ENCODE measurements at places on chromosomes 6 and 20. TPM values are rescaled to one million over a fixed set of nuclear protein-coding genes. Genes with fewer than 3 reads are reported as not detected.

DNA sequence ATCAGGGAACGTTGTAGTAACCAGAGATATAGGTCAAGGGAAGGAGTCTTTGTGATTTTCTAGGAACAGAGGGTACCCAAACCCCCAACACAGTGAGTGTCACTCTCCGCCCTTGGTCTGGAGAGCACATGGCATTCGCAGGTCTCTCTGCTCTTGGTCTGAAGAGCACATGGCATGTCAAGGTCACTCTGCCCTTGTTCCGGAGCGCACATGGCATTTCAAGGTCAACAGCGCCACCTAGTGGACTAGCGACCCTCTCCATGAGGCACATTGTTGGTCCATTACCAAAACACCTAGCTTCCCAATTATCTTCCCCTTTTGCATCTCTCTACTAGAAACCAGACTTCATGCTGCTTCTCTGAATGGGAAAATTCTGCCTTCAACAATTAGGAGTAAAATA, 260.0 kb downstream of the C6orf118 start:
- DNase-seq, result no peak

DNA sequence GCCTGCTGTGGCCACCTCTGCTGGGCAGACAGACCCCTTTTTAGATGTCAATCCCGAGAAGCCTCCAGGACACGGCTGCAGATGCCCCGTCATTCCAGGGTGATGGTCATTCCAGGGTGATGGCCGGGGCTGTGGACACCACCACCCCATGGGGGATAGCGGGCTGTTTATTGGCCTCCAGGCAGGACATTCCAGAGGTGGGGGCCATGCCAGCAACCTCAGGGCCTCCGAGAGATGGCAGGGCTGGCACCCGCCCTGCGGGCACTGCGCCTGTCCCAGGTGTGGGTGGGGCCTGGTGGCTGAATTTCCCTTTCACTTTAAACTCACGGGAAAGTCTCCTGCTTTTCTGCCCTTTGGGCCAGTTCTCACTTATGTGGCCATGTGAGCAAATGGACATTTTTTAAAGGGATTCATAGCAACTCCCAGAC, 14.5 kb downstream of the COL9A3 start:
- DNase-seq, result no peak

DNA sequence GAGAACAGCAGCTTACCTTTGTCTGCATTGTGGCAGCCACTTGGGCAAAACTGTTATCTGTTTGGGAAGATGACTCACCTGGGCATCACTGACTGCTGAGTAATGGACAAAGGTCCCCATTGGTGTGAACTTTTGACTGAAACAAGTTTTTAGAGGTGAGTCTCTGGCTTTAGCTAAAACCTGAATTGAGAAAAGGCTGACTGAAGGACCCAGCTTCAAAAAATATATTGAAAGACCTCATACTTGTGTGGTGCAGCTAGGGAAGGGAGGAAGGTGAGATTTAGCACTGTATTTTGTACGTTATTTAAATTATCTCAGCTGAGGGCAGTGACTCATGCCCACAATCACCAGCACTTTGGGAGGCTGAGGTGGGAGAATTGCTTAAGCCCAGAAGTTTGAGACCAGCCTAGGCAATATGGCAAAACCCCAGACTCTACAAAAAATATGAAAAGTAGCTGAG, 4.5 kb upstream of the CITED2 start:
- DNase-seq, result no peak

DNA sequence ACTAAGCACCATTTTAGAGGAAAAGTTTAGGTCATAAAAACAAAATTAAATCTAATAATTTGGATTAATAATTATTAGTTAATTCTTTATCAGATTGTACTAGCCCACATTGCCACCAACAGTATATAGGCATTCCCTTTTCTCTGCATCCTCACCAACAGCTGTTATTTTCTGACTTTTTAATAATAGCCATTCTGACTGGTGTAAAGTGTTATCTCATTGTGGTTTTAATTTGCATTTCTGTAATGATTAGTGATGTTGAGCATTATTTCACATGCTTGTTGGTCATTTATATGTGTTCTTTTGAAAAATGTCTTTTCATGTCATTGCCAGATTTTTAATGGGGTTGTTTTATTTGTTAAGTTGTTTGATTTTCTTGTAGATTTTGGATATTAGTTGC, 319.1 kb upstream of the SYNCRIP start:
- no peak for DNase-seq

DNA sequence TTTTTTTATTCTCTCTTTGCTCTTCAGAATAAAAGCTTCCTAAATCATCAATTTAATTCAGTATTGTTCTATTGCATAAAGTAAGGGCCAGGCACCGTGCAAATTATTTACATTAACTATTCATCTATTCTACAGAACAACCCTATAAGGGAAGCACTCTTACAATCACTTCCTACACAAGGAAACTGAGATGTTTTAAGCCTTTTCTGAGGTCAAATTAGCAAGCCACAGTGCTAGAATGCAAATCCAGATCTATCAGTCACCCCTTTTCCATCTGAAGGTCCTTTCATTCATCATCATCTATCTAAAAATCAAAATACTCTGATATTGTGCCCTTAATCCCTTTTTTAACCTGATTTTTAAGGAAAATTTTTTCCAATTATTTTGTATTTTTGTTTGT, 31.2 kb downstream of the FRK start:
- DNase-seq, result no peak

DNA sequence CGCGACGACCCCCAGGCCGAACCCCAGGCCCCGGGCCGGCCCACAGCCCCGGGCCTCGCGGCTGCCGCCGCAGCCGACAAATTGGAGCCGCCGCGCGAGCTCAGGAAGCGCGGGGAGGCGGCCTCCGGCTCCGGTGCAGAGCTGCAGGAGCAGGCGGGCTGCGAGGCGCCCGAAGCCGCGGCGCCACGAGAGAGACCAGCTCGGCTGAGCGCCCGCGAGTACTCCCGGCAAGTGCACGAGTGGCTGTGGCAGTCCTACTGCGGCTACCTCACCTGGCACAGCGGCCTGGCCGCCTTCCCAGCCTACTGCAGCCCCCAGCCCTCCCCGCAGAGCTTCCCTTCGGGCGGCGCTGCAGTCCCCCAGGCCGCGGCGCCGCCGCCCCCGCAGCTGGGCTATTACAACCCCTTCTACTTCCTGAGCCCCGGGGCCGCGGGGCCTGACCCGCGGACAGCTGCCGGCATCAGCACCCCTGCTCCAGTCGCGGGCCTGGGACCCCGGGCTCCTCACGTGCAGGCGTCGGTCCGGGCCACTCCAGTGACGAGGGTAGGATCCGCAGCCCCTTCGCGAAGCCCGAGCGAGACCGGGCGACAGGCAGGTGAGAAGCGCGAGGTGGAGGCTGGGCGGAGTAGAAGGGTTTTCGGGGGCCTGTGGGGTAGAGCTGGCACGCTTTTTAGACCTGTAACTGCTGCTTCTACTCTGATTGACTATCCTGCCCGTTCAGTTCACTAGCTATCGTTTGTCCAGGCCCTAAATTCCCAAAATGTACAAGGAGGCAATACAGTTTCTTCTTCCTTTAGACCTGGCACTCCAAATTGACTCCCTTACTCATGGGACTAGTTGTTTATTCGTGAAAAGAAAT, 654 bp downstream of the FAM8A1 start:
- no peak for DNase-seq

GRCh38 chr6:159908979-159909378, 18.2 kb downstream of the MAS1 start:
- no peak for DNase-seq

GRCh38 chr6:57283911-57284455, 33.4 kb upstream of the PRIM2 start:
- no peak for DNase-seq

DNA sequence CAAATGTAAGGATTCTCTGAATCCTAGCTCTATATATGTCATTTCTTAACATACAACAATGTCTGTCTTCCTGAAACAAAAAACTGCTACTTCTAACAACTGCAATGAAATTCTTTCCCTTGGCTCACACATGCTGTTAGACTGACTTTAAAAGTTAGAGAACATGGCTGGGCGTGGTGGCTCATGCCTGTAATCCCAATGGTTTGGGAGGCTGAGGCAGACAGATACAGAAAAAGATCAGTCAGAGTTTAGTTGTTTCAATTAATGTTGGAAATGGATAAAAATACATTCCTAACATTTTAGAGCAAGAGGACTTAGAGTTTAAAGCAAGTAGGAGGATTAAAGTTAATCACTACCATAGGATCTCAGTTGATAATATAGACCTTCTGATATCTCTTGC, 28.7 kb upstream of the KIAA1586 start:
- DNase-seq, result no peak

DNA sequence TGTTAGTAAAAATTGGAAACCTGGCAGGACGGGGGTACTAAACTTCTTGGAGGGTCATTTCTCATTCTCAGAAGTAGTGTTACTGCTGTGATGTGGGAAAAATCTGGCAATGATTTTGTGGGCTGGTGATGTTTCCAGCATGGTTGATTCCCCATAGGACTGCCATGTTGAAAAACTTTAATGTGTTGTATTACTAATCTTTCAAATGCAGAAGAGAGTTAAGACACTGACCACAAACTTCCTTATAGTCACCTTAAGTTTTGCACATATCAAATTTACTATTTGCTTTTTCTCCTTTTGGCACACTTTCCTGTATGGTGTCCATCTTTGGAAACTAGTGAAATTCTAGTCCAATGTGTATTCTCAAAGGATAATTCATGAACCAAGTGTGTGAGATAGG, 236.2 kb upstream of the TAB2 start:
- no peak for DNase-seq

- no peak for DNase-seq
Measured at GRCh38 chr6:131523988-131524673, 48.9 kb upstream of the ARG1 start.

DNA sequence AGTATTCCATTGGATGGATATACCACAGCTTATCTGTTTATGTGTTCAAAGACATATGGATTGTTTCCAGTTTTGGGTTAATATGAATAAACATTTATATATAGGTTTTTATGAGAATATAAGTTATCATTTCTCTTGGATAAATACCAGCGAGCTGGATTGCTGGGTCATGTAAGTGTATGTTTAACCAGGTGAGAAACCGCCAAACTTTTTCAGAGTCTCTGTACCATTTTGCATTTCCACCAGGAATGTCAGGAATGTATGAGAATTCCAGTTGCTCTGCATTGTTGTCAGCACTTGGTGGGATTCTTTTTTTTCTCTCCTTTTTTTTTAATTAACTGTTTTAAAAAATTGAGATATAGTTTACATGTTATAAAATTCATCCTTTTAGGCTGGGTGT, 52.1 kb downstream of the PHF20 start:
- no peak for DNase-seq

- DNase-seq, result no peak
Measured at GRCh38 chr20:13625304-13625979, 13.3 kb downstream of the TASP1 start.

DNA sequence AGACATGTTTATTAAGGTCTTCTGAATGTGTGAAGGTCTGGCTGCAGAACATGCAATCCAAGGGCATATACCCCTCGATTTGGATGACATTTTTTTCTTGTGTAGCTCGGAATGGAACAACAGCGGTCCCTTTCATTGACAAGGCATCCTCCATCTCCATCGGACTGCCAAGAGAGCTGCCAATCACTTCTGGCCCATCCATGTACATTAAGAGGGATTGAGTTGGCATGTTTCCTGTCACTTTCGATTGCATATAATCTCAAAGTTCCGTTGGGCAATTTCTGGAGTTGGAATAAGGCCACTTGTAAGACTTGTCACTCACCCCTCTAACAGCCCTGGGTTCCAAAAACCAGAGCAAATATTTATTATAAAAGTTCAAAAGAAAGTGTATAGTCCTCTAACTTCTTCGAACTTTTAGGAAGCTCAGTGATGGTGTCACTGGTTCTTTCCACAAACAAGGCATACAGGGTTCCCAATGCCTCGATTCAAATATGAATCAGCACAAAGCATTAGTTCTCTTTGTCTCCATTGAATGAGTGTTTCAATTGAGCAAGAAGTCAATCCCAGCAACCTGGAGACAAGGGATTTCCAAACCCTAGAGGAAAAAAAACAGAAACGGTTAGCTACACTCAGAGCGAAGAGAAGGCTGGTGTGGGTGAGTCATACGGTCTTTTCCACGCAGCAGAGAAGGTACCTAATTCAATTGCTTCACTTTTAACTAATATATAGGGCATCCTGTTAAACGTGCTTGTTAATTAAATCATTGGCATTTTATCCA, 10.9 kb downstream of the ZNF217 start:
- no peak for DNase-seq

GRCh38 chr6:104642871-104643270, 216.8 kb downstream of the HACE1 start:
- DNase-seq, result no peak

DNA sequence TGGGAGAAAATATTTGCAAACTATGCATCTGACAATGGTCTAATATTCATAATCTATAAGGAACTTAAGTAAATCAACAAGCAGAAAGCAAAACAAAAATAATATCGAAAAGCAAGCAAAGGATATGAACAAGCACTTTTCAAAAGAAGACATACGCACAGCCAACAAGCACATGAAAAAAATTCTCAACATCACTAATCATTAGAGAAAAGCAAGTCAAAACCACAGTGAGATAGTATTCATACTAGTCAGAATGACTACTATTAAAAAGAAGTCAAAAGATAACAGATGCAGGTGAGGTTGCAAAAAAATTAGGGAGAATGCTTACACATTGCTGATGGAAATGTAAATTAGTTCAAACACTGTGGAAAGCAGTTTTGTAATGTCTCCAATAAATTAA, 410.2 kb downstream of the MMUT start:
- DNase-seq, result no peak

Gene SAMD5
- 0.23 TPM for total RNA-seq

Gene EGFL8
- 3.0 TPM for total RNA-seq

Gene ARMC2
- total RNA-seq, result not detected

Gene TBC1D20
- 13.2 TPM for total RNA-seq

Gene GJA1
- 0.45 TPM for total RNA-seq

Gene HCK
- total RNA-seq, result 20.1 TPM

Gene OVOL2
- total RNA-seq, result not detected

Gene CST3
- 114 TPM for total RNA-seq

Gene THBD
- total RNA-seq, result not detected

Gene NAPB
- total RNA-seq, result 6.6 TPM

Gene SLCO4A1
- 16.1 TPM for total RNA-seq

Gene SLC17A2
- not detected for total RNA-seq
